Activated CD4-positive, alpha-beta T cell treated with anti-CD3 and anti-CD28 coated beads, Interleukin-2, amount 10 ng/mL, durations not matched to agents 7 days and 5 days (primary cell): ENCODE measurements at places on chromosomes 6 and 20.

DNA sequence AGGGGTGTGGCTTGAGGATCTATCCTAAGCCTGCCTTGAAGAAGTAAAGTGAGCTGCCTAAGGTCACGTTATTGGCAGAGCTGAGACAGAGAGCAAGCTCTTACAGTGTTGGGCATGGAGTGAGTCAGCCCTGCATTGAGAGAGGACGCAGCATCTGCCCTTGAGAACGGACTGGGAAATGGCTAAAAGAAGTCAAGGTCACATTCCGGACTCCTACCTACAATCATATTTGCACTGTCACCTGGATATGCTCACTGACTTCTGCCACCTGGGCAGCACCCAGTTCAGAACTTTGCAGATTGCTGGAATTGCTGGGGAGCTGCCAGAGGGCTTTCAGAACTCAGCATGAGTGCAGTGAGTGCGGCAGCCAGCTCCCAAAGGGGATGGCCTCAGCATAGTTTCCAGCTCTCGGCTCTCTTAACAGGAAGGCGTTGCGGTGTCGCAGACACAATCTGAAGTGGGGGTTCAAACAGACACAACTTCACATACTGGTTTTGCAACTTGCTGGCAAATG, 199.3 kb upstream of the SGK1 start:
- DNase-seq: no peak

- DNase-seq: peak; percentile 25
Measured at GRCh38 chr6:26104457-26105108, 17.4 kb downstream of the HFE start.

DNA sequence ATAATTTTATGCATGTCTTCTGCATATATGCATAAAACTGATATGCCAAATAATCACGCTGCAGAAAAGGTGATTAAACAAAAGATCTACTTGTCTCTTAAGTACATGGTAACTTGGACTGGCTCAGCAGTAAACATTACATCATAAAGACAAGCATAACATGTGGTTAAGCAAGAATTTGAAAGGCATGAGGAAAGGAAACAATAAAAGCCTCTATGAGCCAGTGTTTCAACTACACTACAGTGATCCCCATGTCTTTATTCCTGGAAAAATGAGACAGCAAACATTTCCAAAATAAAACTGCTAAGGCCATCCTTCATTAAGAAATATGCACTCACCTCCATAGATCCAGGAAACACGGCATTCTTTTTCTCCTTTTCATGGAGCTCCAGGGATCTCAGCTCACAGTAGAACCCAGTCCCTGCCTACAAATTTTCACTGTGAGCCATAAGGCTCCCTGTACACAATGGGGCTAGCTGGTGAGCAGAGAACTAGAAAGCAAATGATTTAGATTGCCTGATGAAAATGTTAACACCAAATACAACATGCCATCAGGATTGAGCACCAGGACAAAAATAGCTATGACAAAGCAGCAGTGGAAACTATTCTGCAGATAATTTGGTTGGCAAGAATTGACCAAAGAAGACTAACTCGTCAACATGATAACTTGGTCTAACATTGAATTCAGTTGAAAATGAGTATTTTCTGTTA, 156.1 kb downstream of the COL21A1 start:
- DNase-seq: no peak

DNA sequence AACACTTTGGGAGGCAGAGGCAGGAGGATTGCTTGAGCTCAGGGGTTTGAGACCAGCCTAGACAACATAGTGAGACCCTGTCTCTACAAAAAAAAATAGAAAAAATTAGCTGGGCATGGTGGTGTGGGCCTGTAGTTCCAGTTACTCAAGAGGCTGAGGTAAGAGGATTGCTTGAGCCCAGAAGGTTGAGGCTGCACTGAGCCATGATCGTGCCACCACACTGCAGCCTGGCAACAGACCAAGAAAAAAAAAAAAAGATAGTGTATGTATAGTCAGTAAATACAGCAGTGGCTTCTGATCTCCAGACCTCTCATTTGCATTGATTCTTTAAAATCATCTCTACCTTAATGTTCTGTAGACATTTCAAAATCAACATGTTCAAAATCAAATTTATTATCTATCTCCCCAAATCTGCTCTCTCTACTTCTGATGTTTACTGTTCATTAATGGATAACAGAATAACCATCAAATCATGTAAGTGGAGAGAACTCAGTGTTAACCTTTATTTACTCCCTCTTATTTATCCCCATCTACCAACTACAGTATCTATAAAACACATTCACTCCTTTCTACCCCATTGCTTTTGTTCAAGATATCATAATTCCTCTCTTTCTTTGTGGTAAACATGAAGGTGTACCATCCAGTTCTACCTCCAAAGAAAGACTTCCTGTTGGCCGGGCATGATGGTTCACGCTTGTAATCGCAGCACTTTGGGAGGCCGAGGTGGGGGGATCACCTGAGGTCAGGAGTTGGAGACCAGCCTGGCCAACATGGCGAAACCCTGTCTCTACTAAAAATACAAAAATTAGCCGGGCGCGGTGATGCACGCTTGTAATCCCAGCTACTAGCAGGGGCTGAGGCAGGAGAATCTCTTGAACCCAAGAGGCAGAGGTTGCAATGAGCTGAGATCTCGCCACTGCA, 7.7 kb downstream of the PROCR start:
- no peak for DNase-seq

DNA sequence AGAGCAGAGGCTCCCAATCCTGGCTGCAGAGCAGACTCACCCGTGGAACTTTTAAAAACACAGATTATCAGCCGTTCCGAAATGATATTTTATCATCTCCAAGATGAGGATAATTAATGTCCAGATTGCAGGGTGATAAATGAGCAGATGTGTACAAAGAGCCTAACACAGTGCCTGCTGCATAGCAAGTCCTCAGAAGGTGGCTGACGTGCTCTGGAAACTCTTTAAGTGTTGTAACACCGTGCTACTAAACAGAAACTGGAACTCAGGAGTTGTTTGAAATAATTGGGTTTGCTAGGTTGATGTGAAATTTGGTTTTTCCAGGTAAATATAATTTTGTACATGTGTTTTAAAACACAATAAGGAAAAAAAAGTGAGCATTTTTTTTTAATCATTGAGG, 118.0 kb downstream of the ARMC2 start:
- no peak for DNase-seq

- DNase-seq: no peak
Measured at GRCh38 chr6:7680393-7681075, 45.4 kb upstream of the BMP6 start.

DNA sequence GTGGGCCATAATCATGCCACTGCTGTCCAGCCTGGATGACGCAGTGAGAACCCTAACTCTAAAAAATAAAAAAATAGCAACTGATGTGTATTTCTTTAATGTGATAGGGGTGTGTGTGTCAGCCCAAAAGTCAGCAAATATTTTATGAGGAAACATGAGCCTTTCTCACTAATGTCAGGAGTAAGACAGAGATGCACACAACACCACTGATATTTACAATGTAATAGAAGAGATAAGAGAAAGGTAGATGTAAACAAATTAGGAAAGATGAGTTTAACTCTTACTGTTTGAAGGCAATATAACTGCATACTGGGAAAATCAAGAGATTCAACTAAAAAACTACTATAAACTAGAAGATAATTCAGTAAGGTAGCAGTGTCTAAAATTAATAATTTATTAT, 100.0 kb upstream of the BEND3 start:
- no peak for DNase-seq

GRCh38 chr6:90288404-90288803, 8.2 kb downstream of the BACH2 start:
- DNase-seq: no peak

DNA sequence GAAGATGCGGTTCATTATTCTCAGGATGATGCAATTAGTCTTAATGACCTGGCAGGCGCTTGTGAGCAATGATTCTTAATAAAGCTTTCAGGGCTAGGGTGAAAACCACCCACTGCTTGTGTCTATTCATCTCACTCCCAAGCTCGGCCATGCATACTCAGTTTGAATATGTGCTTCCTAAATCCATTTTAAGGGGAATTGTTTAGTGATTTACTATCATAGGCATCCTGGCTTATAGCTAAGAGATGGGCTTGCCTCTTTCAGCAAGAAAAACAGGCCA, 141.1 kb upstream of the SLC24A3 start:
- no peak for DNase-seq

GRCh38 chr6:1912731-1913130, 303.0 kb downstream of the FOXC1 start:
- no peak for DNase-seq

- DNase-seq: no peak
Measured at GRCh38 chr6:16747232-16748024, 13.8 kb downstream of the ATXN1 start.

GRCh38 chr6:75279418-75279817, 5.2 kb downstream of the TMEM30A start:
- DNase-seq: no peak

GRCh38 chr20:8798505-8798904, 270.4 kb upstream of the PLCB4 start:
- DNase-seq: no peak

DNA sequence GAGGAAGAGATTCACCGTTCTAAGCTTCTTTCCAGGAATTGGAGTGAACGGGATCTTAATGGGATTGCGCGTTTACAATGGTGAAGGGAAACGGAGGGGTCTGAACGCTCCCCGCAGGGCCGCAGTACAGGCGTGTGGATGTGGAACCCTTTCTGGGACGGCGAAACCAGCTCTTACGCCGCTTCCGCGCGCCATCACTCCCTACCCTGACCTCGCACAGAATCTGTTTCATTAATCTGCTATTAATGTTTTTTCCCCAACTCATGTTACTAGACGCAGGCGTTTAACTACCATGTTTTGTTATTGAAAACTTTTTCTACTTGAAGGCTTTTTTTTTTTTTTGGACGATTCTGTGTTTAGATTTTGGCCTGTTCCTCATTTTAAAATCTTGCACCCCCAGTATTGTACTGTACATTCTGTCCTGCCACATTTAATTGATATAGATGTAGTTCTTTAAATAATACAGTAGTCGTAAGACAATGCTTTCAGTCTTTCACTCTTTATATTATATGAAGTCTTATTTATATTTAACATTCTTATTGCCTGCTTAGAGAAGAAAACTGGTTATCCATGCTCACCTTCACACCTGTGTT, 696 bp upstream of the SUPT3H start:
- DNase-seq: peak; percentile 25

DNA sequence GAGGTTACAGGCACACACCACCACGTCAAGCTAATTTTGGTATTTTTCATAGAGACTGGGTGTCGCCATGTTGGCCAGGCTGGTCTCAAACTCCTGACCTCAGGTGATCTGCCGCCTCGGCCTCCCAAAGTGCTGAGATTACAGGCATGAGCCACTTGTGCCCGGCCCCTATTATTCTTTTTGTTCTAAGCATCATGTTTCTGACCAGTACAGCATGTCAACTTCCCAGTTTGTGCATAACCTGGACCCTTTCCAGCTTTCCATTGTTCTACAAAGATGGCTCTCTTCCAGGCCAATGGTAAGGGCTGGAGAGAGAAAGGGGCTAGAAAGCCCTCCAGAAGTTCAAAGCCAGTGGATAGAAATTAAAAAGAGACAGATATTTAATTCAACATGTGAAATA, 91.3 kb upstream of the TNFAIP3 start:
- DNase-seq: no peak

DNA sequence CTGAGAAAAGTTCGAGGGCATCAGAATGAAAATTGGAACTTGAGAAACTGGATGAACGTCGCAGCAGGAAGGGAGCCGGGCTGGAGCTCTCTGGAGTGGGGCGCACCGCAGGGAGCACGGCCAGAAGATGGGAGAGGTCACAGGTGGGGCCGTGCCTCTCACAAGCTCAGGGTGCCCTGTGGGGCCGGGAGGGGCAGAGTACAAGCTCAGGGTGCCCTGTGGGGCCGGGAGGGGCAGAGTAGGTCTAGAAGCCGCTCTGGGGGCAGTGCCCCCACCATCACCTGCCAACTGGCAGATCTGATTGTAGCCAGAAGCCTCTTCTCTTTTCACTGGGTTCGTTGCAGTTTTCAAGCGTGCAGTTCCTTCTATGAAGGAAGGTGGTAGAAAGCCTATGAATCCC, 61.1 kb upstream of the SNX9 start:
- no peak for DNase-seq

- DNase-seq: no peak
Measured at GRCh38 chr20:36601540-36601939, 4.0 kb upstream of the RAB5IF start.

GRCh38 chr6:136036601-136037000, 185.1 kb downstream of the PDE7B start:
- no peak for DNase-seq

- no peak for DNase-seq
Measured at GRCh38 chr20:33669224-33669623, 2.5 kb downstream of the ACTL10 start.

- no peak for DNase-seq
Measured at GRCh38 chr20:42740226-42740870, 449.4 kb downstream of the PTPRT start.

DNA sequence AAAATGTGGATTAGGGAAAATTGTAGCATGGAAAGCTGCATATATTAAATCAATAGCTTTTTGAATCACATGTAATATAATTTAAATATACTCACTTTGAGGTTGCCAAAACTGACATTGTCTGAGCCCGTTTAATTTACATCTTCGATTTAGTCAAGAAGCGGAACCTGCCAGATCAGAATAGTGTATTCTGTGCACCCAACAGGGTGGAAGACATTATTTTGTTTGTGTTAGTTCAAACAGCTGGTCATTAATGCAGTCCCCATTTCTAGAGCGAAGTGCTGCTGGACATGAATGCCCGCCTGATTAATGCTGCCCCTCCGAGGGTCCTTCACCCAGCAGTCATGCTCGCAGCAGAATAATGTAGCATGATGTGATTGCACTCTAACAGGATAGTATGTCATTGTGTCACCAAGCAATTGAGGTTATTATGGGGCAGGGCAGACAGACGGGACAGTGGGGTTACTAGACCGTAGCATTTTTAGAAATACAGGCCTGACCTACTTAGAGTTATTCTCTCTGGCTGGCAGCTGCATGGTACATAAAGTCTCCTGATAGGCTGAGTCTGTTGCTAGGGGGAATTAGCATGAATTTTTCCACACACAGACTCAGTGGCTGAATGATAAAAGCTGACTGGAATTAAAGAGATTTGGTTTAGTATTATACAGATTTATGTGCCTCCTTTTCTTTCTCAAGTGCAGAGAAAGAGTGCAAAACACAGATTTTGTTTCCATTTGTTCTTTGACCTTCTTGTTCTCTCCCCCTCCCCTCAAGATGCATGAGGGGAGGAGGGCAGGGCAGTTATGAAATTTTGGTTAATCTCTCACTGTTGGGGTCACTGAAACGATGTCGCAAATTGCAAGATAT, 147.1 kb downstream of the PRL start:
- DNase-seq: no peak

- DNase-seq: no peak
Measured at GRCh38 chr6:25899123-25899522, 25.1 kb upstream of the SLC17A3 start.

GRCh38 chr20:46987001-46987400, 92.4 kb downstream of the EYA2 start:
- no peak for DNase-seq

GRCh38 chr6:121959501-121959900, 440.0 kb upstream of the HSF2 start:
- DNase-seq: no peak

DNA sequence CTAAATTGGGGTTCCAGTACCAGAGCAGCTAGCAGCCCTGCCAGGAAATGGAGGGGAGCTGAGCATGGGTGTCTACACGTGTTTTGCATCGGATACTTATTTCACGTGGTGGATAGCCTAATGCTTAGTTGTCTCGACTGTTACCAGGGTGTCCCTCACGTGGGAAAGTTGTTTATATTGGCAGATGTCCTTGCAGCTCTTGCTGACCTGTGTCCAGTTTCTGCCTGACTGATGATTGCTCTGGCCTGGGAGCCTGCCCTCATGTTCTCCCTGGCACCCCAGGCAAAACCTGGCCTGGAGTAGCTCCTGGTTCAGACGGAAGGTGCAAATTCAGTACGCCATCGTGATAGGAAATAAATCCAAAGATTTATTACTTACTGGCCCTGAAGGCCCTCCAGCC, 11.8 kb upstream of the FERMT1 start:
- no peak for DNase-seq
